ENCODE measurements at places on chromosomes 7 and 10.
A peak's percentile ranks its signal among the peaks of the same experiment; 100 is the strongest.

- no peak for DNase-seq
Measured at GRCh38 chr7:87948371-87948770, 14.3 kb downstream of the ADAM22 start.

DNA sequence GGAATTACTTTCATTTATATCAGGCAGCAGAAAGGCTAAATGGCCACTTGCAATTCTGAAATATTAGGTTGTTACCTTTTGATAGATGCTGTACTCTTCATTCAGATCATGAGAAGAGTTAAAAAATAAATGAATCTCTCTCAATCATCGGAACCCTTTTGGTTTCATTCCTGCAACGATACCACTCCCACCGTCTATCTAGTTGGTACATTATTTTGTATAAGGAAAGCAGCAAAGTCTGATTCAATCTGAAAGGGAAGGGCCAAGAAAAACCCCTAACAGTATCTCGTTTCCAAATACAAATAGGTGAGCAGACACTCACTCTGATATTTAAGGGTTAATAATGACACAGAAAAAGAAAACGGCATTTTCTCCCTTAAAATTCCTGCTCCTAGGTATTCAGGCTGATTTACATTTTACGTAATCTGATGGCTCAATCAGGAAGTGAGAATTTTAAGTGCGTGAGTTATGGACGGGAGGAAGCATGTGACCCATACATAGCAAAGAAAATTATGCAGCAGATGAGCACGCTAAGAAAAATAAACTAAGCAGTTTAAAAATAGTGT lies 209.4 kb upstream of the KLF14 start:
- no peak for DNase-seq

DNA sequence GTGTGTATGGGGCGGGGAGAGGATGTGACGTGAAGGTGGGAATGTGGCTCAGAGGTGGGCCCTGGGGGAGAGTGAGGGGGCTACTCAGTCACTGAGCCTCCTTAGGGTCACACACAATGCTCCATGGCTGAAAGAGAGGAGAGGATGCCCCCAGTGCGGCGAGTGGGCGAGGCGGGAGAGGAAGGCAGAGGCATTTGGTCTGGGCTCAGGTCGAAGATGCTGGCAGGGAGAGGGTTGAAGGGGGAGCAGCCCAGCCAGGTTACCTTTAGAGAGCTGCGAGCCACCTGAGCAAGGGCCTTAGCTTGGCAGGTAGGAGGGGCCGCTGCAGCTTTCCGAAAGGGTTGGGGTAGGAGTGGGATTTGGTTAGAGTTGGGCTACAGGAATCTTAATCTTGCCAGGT lies 4.7 kb upstream of the LOXL4 start:
- no peak for DNase-seq

DNA sequence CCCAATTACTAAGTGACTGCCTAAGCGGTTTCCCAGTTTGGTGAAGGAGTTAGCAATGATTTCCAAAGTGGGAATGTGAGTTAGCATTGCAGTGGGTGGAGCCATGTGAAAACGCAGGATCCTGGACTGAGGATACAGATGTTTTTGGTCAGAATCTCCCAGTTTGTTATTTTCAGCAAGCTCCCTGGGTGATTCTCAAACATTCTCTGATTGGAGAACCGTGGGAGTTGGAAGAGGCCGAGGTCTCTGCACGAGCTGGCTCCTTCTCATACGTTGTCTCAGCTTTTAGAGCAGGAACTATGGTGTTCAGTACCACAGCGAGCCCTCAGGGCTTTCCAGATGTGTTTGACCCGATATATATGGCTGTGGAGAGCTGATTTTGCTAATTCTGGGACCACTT lies 396.5 kb upstream of the NPVF start:
- DNase-seq = no peak

DNA sequence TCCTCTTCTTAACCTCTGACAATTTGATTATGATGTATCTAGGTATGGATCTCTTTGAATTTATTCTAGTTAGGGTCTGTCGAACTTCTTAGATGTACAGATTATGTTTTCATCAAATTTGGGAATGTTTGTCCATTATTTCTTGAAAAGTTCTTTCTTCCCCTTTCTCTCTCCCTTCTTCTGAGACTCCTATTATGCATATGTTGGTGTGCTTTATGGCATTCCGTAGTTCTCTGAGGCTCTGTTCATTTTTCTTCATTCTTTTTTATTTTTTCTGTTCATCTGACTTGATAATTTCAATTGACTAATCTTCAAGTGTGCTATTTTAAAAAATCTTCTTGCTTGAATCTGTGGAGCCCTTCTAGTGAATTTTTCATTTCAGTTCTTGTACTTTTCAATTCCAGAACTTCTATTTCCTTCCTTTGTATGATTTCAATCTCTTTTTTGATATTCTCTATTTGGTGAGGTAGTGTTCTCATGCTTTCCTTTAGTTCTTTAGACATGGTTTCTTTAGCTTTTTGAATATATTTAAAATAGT lies 79.8 kb downstream of the TMEM270 start:
- no peak for DNase-seq

DNA sequence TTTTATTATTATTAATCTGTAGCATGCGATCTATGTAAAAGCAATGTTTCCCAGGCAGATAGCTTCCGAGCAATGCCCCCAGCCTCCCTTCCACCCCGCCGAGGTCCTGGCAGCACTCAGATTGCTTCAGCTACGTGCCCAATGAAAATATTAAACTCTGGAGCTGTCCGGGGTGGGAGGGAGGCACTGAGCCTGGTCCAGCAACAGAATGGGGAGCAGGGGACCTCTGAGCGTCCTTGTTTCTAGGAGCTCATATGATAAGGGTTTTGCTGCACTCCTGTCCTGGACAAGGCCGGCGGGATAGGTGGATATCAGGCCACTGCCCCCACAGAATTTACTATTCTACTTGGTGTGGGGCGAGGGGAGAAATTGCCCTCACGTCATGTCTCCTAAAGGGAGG lies 44.5 kb upstream of the CDK1 start:
- DNase-seq = no peak

DNA sequence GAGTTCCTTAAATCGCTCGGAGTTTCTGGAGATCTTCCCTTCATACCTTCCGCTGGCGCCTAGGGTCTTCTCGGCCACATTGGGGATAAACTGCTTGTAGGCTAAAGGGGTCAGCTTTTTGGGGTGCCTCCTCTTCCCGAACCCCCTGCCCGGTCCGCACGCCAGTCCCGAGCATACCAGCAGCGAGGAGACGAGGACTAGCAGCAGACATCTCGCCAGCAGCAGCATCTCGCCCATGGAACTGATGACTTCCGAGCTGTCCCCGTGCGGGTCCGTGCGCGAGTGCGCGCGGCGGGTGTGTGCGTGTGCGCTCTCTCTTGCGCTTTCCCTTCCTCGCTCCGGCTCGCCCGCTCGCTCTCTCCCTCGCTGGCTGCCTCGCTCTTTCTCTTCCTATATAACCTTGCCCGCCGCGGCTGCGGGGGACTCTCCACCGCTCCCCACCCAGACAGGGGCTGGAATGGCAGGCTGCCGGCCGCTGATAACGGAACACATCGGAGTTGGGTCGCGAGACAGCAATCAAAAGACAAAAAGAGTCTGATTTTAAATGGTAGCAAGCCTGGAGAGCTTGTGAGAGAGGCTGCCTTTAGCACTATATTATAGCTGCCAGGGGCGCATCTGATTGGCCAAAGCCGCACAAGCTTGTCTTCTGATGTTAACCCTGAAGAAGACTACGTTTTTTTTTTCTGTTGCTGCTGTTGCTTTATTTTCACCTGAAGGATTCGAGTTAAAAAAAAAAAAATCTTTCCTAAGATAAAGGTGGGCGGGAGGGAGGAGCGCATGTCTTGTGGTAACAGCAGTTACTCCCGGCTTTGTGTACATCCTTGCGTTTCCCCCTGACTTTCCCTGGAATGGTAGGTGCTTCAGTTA lies at the start of gene SHH:
Gene SHH, minus strand, starts transcription at position 569 of the 867 bp plus-strand sequence. Its CDS starts 341 bp downstream, at position 228.
- no peak for DNase-seq

DNA sequence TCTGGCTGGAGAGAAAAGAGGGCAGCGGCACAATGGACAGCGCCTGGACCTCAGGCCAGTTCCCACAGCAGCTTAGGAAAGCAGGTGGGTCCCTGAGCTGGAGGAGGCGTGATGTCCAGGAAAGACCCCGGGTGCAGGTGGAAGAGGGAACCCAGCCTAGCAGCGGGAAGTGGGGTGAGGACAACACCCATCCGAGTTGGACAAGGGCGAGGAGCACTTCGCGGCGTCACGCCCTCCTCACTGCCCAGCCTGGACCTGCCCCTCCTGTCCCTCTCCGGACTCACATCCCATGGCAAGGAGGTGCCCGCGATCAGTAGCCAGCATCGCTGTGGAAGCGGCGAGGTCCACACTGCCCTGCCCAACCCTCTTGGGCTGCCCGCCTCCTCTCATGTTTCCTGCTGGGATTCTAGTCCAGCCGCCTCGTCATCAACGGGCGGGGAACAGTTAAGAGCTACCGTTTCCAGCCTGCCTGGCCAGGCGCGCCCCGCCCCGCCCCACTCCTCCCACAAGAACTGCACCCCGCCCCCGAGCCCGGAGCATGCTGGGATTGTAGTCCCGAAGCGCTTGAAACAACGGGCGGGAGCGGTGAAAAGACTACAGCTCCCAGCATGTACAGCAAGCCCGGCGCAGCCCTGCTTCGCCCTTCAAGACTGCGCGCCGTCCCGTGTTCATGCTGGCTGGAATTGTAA lies 930.6 kb upstream of the ZNF722 start:
- DNase-seq = no peak

DNA sequence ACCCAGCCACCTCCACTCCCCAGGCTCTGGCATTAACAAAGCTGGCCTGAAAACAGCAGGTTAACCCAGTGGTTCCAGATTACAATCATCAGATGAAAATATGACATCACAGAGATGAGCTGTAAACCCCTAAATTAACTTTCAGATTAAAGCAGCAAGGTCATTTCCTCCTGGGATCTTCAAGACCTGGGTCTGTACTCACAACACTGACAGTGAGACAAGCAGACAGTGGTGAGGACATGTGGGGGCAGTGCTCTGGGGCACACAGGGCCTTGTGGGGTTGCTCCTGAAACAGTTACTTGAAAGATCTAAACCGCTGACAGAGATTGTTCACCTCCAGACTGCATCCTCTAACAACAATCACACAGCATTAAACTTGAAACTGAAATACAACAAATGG lies 134.1 kb downstream of the ZNF438 start:
- peak; percentile 46 for DNase-seq

- DNase-seq = no peak
Measured at GRCh38 chr10:86899132-86899531, 58.3 kb downstream of the MMRN2 start.

DNA sequence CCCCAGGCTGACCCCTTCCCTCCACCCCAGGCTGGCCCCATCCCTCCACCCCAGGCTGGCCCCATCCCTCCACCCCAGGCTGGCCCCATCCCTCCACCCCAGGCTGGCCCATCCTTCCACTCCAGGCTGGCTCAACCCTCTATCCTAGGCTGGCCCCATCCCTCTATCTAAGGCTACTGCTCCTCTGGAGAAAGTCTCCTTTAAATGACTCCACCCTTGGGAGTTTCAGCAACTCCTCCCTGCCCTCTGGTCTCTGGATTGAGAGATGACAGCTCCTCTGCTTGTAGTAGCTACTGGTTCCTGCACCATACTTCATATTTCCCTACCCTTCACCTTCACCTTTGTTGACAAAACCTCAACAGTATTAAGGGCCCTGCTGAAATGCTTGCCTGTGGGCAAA lies 8.5 kb downstream of the PRLHR start:
- no peak for DNase-seq

- DNase-seq = no peak
Measured at GRCh38 chr7:18520450-18521235, 25.1 kb downstream of the HDAC9 start.

Measured in activated CD4-positive, alpha-beta T cell treated with anti-CD3 and anti-CD28 coated beads, Interleukin-2, amount 50 U/mL, for 16 hours (primary cell).